ENCODE measurements at places on chromosomes 1 and 21.

DNA sequence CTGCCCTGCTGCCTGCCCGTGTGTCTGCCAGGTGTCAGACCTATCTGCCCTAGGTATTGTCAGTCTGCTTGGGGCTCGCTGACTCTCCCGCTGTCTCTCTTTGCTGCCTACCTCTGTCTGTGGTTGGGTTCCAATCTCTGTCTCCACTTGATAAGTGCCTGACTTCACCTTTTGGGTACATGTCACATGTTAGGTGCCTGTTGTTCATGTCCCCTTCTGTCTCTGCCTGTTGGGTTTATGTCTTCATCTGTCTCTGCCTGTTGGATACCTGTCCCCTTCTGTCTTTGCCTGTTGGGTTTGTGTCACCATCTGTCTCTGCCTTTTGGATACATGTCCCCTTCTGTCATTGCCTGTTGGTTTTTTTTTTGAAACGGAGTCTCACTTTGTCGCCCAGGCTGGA is 14.6 kb downstream of the RPS6KA1 start:
- no peak for DNase-seq

DNA sequence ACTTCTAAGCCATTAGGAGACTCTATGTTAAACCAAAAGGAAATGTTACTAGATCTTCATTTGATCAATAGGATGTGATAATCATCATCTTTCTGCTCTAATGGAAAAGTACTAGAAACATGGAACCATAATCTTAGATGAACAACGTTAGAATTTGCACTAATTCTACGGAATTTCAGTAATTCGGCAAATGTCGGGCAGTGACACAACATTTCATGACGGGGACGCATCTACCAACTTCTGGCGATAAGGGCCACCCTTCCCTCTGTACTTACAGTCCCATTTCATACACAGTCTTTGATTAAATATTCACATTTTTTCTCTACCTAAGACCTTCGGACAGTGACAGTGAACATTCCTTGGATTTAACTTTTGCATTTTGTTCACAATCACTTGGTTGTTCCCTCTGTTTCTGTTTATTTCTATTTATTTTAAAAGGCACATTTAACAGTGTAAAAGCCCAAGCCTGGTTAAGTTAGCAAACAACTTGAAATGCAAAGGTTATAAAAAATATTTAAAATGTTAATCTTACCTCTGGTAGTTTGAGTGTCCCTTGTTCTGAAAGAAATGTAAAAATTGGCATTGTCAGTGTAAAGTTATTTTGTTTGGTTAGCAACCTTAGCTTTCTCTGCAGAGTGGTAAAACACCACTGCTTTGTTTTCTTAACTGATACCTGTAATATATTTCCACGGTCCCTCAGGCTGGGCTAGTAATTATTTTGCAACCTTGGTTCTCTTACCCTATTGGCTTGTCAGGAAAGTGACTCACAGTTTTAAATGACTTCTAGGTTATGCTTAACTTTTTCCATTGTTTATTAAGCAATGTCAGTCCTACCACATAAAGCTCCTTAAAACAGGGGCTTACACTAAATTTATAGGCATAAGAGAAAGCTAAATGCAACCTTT is 276.9 kb downstream of the VAV3 start:
- DNase-seq: no peak

- peak; percentile 51 for DNase-seq
Measured at GRCh38 chr1:150561254-150561973, 12.2 kb downstream of the ADAMTSL4 start.

- no peak for DNase-seq
Measured at GRCh38 chr1:12326986-12327385, 97.2 kb downstream of the VPS13D start.

GRCh38 chr21:38714999-38715398 is 90.7 kb upstream of the ETS2 start:
- DNase-seq: no peak
